ENCODE measurements at places on chromosomes 4 and X.
A peak's percentile ranks its signal among the peaks of the same experiment; 100 is the strongest.

DNA sequence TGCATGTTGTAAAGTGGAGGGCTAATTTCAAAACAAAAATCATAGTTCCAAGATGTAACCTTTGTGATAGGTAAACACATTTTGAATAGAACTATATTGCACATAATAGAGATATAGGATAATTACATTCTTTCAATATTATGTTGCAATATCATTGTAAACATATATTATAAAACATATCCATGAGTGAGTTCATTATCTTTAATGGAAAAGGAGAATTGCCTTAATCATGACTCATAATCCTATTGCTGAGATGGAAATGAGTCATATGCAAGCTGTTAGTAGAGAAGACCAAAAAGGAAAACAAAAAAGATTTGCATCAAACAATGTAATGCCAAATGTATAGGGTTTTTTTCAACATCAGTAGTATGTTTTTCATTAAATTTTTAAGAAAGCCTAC is 73.7 kb upstream of the WDR44 start:
- peaks cover 4% of the 10 kb centered on the region for H3K27me3 ChIP-seq
- no peaks in the 10 kb centered on the region for H3K36me3 ChIP-seq
- no peak overlapping the region for H3K4me3 ChIP-seq
- H3K27ac ChIP-seq: no peak overlapping the region
- H3K4me1 ChIP-seq: no peaks in the 10 kb centered on the region

DNA sequence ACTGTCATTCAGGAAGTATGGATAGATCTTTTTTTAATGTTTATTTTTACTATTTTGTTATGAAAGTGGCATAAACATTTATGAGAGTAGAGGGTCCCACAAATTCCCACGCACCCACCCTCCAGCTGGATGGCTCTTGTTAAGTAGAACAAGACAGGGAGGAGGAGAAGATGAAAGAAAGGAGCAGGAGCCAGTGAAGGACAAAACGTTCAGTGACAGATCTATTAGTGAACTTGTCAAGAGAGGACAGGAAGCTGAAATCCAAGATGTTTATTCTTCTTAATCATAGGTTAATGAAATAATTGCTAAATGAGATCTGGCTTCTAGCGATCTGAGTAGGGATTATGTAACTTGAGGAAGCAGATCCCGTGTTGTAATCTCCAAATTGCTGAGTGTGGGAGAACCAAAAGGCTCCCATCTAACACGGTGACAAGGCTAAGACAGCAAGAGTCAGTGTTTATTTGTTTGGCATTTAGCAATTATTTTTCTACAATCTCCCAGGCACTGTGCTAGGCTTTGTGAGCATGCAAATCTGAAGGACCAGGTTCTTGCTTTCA is 162.5 kb downstream of the SHROOM3 start:
- H3K36me3 ChIP-seq: no peaks in the 10 kb centered on the region
- H3K27ac ChIP-seq: no peak overlapping the region
- H3K4me1 ChIP-seq: peaks cover 5% of the 10 kb centered on the region
- H3K27me3 ChIP-seq: no peaks in the 10 kb centered on the region
- H3K4me3 ChIP-seq: no peak overlapping the region

- no peak for DNase-seq
- no peak overlapping the region for H3K4me3 ChIP-seq
- H3K4me1 ChIP-seq: no peaks in the 10 kb centered on the region
These were observed 565.2 kb downstream of the PCDH18 start for GRCh38 chr4:136967069-136967468.

DNA sequence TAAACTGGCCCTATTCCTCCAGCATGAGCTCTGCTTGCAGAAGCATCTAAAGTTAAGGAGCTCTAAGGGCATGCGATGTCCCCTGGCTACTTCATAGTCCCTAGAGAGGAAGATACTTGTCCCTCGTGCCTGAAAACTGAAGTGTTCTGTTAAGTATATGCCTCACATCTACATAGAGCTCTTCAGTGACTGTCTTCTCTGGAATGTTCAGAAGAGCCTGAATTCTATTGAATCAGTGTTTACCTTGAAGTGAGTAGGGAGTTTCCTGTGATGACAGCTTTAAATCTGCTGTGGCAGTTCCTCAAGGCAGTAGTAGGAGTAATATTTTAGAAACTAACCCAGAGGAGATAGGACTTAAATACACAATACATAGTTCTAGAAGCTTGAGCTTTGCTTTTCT is 111.2 kb downstream of the ZNF518B start:
- DNase-seq: no peak
- no peak overlapping the region for H3K27ac ChIP-seq
- no peaks in the 10 kb centered on the region for H3K4me1 ChIP-seq

DNA sequence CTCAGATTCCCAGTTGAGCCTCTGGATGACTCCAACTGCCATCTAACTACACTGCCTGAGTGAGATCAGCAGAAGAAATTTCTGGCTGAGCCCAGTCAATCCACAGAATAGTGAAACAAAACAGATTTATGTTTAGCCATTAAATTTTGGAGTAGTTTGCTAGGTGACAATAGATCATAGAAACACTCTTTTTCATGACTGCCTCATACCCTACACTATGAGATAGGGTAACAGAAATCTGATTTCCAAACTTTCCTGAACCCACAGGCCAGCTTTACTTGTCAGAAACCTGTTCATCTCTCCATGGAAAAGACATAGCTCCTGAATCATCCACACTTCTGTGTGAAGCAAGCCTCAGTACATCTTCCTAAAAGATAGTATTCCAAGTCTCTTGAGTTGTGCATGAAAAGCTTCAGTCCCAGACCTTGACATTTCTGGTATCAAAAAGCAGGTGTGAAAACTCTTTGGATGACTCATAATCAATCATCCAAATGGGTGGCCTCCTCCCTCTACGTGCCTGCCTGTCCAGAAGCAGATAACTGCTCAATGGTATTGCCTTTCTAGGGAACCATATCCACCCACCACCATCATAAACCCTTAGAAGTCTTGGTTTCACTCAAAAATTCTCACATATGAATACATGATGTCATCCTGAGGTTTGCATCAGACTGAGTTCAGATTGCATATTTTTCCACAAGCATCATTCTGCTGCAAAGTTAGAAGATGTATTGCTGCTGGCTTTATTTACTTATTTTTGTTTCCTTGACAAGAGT is 47.5 kb upstream of the RAP2C start:
- DNase-seq: no peak
- no peak overlapping the region for H3K27ac ChIP-seq
- H3K4me1 ChIP-seq: peaks cover 14% of the 10 kb centered on the region
- no peak overlapping the region for H3K4me3 ChIP-seq
- H3K36me3 ChIP-seq: no peaks in the 10 kb centered on the region

GRCh38 chr4:68175562-68176155 is 46.0 kb upstream of the TMPRSS11F start:
- no peaks in the 10 kb centered on the region for H3K27me3 ChIP-seq
- H3K4me1 ChIP-seq: no peaks in the 10 kb centered on the region
- no peaks in the 10 kb centered on the region for H3K36me3 ChIP-seq
- H3K4me3 ChIP-seq: no peak overlapping the region
- DNase-seq: no peak

DNA sequence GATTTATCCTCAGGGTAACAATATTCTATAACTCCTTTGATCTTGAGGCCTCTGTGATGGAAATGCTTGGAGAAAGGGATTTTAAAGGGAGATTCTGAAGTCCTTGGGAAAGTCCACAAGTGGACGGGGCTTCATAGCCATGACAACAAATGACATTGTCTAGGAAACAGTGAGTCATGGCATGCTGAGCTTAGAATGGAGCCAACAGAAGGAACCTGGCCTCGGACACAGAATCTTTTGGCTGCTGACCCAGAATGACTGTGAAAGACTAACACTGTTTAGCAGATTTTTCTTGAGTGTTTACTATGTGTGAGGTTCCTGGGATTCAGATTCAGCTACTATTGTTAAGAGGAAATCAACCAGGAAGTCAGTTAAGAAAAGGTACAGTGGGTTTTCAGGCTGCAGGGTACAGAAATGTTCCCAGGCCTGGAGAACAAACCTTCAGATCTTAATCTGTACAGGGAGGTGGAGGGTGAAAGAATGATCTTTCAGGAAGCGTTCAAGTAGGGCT is 18.1 kb upstream of the CXCL2 start:
- H3K4me3 ChIP-seq: no peak overlapping the region
- H3K36me3 ChIP-seq: no peaks in the 10 kb centered on the region
- DNase-seq: peak; percentile 48
- no peaks in the 10 kb centered on the region for H3K27me3 ChIP-seq
- H3K4me1 ChIP-seq: peaks cover 21% of the 10 kb centered on the region
- H3K27ac ChIP-seq: peak overlapping the region; percentile 80

DNA sequence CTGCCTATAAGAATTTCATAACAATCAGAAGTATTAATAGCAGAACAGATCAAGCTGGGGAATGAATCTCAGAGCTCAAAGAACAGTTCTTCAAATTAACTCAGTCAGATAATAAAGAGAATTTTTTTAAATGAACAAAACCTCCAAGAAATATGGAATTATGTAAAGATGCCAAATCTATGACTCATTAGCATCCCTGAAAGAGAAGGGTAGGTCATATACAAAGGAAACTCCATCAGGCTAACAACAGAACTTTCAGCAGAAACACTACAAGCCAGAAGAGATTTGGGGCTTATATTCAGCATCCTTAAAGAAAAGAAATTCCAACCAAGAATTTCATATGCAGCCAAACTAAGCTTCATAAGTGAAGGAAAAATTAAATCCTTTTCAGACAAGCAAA is 28.6 kb downstream of the CBR4 start:
- no peak for DNase-seq
- H3K27me3 ChIP-seq: no peaks in the 10 kb centered on the region
- no peaks in the 10 kb centered on the region for H3K36me3 ChIP-seq
- no peak overlapping the region for H3K27ac ChIP-seq
- H3K4me1 ChIP-seq: no peaks in the 10 kb centered on the region

- H3K4me3 ChIP-seq: no peak overlapping the region
- no peak for DNase-seq
- H3K27me3 ChIP-seq: no peaks in the 10 kb centered on the region
- H3K36me3 ChIP-seq: no peaks in the 10 kb centered on the region
- H3K4me1 ChIP-seq: peaks cover 6% of the 10 kb centered on the region
These were observed 68.4 kb upstream of the ETNPPL start for GRCh38 chr4:108831291-108831690.

DNA sequence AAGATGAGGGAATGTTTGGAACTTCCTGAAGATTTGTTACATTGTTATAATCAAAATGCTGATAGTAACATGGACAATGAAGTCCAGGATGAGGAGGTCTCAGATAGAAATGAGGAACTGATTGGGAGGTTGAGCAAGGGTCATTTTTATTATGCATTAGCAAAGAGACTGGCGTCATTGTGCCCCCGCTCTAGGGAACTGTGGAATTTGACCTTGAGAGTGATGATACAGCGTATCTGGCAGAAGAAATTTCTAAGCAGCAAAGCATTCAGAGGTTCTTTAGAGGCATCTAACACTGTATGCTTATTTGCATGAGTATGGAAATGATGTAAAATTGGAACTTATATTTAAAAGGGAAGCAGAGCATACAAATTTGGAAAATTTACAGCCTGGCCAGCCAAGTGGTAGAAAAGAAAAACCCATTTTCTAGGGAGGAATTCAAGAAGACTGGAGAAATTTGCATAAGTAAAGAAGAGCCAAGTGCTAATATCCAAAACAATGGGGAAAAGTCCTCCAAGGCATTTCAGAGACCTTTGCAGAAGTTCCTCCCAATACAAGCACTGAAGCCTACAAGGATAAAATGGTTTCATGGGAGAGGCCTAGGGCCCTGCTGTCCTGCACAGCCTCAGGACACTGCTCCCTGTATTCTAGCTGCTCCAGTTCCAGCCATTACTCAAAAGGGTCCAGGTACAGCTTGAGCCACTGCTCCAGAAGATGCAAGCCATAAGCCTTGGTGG is 483.0 kb upstream of the NDST4 start:
- no peaks in the 10 kb centered on the region for H3K36me3 ChIP-seq
- H3K27ac ChIP-seq: no peak overlapping the region
- DNase-seq: no peak
- H3K27me3 ChIP-seq: no peaks in the 10 kb centered on the region
- H3K4me3 ChIP-seq: no peak overlapping the region
- no peaks in the 10 kb centered on the region for H3K4me1 ChIP-seq

GRCh38 chr4:24160358-24160757 is 270.5 kb upstream of the PPARGC1A start:
- no peaks in the 10 kb centered on the region for H3K27me3 ChIP-seq
- no peaks in the 10 kb centered on the region for H3K36me3 ChIP-seq
- H3K4me1 ChIP-seq: no peaks in the 10 kb centered on the region
- no peak for DNase-seq

DNA sequence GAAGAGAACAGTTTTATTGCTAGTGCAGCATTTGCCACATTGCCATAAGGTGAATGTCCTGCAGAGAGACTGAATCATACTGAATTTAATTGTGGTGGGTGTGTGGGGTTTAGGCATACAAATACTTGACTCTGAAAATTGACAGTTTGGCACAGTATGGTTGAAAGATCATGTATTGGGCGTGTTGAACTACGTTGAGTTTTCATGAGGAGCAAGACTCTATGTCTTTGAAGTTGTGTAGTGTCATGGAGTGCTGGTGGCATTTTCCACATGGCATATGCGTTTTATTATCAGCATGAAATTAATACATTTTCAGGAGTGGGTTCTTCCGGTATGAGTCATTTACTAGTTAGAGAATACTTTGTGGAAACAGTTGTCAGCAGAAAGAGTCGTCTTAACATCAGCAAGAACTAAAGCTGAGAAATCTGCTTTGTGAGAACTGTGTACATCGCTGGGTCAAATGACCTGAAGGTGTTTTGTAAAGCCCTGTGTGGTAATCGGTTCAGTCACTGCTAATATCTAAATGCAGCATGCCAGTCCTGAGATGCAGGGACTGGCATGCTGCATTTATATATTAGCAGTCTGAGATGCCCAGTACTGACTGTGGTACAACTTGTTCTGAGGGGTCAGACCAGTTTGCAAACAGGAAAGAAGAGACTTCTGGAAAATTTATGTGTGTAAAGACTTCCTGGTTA is 50.3 kb downstream of the ARHGAP10 start:
- no peaks in the 10 kb centered on the region for H3K4me1 ChIP-seq
- no peak for DNase-seq
- H3K4me3 ChIP-seq: no peak overlapping the region
- H3K27me3 ChIP-seq: no peaks in the 10 kb centered on the region
- no peaks in the 10 kb centered on the region for H3K36me3 ChIP-seq
- no peak overlapping the region for H3K27ac ChIP-seq

- H3K4me3 ChIP-seq: peak overlapping the region; percentile 63
- H3K27me3 ChIP-seq: no peaks in the 10 kb centered on the region
- no peaks in the 10 kb centered on the region for H3K36me3 ChIP-seq
- peak; percentile 49 for DNase-seq
- H3K4me1 ChIP-seq: no peaks in the 10 kb centered on the region
- peak overlapping the region; percentile 60 for H3K27ac ChIP-seq
These were observed 1.4 kb downstream of the ZNF827 start for GRCh38 chr4:145936997-145937901.

DNA sequence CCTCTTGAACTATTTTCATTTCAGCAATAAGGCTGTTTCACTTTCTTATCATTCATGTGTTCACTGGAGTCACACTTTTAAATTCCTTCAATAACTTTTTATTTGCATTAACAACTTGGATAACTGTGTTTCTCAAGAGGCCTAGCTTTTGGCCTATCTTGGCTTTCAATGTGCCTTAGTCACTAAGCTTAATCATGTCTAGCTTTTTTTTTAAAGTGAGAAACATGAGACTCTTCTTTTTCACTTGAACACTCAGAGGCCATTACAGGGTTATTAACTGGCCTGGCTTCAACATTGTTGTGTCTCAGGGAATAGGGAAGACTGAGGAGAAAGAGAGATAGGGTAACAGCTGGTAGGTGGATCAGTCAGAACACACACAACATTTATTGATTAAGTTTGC is 64.0 kb upstream of the VCX2 start:
- H3K4me1 ChIP-seq: no peaks in the 10 kb centered on the region
- H3K36me3 ChIP-seq: no peaks in the 10 kb centered on the region
- H3K27me3 ChIP-seq: no peaks in the 10 kb centered on the region
- H3K27ac ChIP-seq: no peak overlapping the region
- no peak overlapping the region for H3K4me3 ChIP-seq

All from right lobe of liver (tissue), 6 donors.